ENCODE measurements at places on chromosomes 12 and 14.

GRCh38 chr12:46131732-46132469 lies 136.9 kb downstream of the SLC38A1 start:
- DNase-seq = no peak

DNA sequence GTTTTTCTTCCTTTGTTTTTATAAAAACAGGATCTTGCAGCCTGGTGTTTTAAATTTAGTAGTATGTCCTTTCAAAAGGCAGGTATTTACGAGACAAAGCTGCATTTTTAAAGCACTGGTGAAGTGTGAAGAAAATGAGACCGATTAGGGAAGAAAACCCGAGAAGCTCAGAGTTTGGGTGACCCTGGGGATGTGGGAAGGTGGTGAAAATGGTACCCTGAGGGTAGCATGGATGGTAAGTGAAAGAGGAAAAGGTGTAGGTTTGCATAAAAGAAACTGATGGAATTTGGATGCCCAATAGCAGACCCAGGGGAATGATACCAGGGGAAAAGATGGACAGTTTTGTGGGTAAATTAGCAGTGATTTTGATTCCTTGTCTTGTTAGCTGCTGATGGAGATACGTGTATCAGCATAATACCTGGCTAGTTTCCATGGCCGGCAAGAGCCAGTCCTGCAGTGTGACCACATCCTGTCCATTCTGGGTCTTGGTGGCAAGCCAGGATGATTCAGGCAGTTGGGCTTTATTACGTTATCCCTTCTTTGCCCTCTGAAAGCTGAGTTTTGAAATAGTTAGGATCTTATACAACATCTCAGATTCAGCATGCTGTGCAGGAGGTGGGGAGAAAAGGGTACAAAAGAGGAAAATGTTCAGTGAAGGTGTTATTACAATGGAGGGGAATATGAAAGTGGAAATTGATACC lies 8.9 kb downstream of the BICD1 start:
- peak; percentile 89 for DNase-seq

GRCh38 chr12:111823891-111824290 lies 18.1 kb upstream of the MAPKAPK5 start:
- DNase-seq = no peak

DNA sequence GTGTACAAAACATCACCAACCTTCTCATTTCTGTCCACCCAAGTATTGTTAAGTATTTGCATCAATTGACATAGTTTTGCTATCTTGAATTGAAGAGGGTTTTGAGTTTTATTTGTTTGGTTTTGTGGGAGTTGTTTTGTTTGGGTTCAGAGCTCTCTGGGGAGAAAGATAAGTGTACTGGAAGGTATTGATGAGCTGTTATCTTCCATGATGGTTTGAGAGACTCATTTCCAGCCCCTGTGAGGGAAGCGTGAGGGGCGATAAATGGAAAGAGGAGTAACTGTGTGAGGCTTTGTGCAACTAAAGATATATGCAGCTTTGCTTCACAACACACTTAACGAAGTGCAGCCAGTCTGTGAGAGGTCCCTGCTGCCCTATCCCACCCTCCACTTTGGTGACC lies 15.7 kb upstream of the CIPC start:
- DNase-seq = no peak

GRCh38 chr12:113155060-113155459 lies 5.5 kb downstream of the CFAP73 start:
- no peak for DNase-seq

GRCh38 chr14:85010186-85010585 lies 519.8 kb upstream of the FLRT2 start:
- no peak for DNase-seq

Measured in pulmonary artery endothelial cell (primary cell).